Stimulated activated CD4-positive, alpha-beta T cell treated with anti-CD3 and anti-CD28 coated beads, Interleukin-2, amount 100 ng/mL, for 48 hours (primary cell): ENCODE measurements at places on chromosomes 5 and 9.

GRCh38 chr5:33330992-33331391 is 109.8 kb upstream of the TARS1 start:
- no peak for DNase-seq

GRCh38 chr5:8906303-8906967 is 639.4 kb downstream of the SEMA5A start:
- no peak for DNase-seq

GRCh38 chr5:136620016-136620419 is 254.7 kb upstream of the TRPC7 start:
- no peak for DNase-seq

GRCh38 chr5:150000990-150001659 is 586 bp downstream of the HMGXB3 start:
- peak; percentile 11 for DNase-seq

DNA sequence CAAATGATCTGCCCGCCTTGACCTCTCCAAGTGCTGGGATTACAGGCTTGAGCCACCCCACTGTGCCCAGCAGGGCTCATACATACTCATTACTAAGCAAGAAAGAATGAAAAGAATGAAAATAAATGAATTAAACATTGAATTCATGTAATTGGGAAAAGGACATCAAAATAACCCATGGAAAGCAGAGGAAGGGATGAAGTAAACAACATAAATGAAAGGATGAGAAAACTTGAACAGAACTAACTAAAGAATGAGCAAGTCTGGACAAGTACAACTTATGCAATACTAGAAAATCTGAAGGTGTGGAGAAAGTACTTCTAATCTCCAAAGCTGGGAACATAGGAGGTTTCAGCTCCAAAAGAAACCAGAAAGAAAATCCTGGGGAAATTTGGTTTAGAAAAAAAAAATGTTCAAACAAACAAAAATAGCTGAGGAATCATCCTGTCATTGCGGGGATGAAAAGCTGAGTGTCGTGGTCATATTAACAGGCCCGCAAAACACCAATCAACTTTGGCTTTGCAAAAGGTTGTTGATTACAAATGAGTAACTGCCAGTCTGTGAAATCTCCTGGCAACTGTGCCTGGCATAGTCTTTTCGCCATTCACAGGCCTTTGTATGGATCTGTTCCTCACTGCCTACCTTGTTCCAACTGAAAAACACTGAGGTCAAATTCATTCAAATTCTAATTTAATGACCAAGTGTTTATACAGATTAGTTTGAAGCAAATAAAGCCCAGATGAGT is 2.3 kb upstream of the AK3 start:
- no peak for DNase-seq

GRCh38 chr9:109381011-109381729 is 60.3 kb upstream of the EPB41L4B start:
- no peak for DNase-seq

GRCh38 chr9:91207729-91208418 is 153.8 kb downstream of the AUH start:
- DNase-seq = no peak
